Stimulated activated CD8-positive, alpha-beta memory T cell treated with anti-CD3 and anti-CD28 coated beads, Interleukin-7, amount 100 ng/mL, for 48 hours (primary cell): ENCODE measurements at places on chromosomes 6 and 20.

DNA sequence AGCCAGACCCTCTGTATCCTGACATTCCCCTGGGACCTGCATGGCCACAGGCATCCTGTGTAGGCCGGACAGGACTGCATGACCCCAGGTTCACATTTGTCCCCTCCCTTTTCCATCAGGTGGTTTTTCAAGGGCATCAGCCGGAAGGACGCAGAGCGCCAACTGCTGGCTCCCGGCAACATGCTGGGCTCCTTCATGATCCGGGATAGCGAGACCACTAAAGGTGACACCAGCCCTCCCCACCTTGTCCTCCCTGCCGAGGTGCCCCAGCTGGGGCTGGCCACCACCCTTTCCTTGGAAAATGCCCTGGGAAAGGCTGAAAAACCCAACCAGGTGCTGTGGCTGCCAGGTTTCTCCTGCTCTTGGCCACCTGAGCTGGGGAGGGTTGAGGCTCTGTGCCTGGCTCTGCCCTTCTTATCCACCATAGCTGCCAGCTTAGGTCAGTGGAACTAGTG, 27.6 kb downstream of the HCK start:
- DNase-seq: no peak

DNA sequence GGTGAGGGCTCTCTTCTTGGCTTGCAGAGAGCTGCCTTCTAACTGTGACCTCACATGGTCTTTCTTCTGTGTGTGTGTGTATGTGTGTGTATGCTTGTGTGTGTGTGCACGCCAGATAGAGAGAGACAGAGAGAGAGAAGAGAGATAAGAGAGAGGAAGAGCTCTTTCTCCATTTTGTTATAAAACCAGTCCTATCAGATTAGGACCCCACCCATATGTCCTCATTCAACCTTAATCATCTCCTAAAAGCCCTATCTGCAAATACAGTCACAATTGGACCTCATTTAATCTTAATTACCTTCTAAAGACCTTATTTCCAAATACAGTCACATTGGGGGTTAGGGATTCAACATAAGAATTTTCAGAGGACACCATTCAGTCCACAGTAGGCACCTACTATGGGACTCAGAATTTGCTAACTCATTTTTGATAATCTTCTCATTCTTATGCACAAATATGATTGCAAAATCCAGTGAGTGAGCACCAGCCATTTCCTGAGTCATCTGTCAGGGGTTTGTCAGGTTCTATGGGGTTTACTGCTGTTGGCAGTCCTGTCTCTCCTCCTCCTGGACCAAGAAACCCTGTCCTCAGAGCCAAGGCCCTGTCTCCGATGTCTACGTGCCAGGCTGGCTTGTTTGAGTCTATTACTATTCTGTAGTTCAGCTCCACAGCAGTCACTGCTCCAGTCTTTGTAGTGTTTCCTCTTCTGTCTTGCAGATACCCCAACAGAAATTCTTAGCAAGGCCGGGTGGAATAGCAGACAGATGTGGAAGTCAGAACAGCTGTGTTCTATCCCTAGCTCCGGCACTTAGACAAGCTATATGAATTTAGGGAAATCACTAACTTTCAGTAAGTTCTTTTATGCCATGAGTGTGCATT, 59.0 kb upstream of the FAM184A start:
- no peak for DNase-seq

GRCh38 chr6:78076371-78076770, 423.5 kb downstream of the MEI4 start:
- no peak for DNase-seq

GRCh38 chr6:11486051-11486450, 51.5 kb upstream of the TMEM170B start:
- DNase-seq: no peak

- DNase-seq: peak; percentile 66
Measured at GRCh38 chr6:28161410-28162079, 19.9 kb downstream of the ZKSCAN8 start.

DNA sequence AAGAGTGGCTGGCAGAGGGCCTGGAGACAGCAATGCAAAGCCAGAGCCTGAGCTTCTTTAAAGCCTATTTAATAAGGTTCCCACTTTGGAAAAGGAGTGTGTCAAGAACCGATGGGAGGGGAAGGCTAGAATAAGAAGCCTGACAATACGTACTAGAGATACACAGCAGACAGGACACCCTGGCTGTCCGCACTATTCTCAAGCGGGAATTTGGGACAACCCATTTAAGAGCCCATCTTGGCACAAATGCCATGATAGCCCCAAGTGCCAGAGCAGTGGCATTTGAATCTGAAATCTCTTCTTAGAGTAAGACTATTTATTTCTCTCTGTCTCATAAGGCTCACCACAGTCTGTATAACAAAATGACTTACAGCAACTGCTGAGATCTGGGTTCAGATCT, 3.1 kb downstream of the GMDS start:
- no peak for DNase-seq

DNA sequence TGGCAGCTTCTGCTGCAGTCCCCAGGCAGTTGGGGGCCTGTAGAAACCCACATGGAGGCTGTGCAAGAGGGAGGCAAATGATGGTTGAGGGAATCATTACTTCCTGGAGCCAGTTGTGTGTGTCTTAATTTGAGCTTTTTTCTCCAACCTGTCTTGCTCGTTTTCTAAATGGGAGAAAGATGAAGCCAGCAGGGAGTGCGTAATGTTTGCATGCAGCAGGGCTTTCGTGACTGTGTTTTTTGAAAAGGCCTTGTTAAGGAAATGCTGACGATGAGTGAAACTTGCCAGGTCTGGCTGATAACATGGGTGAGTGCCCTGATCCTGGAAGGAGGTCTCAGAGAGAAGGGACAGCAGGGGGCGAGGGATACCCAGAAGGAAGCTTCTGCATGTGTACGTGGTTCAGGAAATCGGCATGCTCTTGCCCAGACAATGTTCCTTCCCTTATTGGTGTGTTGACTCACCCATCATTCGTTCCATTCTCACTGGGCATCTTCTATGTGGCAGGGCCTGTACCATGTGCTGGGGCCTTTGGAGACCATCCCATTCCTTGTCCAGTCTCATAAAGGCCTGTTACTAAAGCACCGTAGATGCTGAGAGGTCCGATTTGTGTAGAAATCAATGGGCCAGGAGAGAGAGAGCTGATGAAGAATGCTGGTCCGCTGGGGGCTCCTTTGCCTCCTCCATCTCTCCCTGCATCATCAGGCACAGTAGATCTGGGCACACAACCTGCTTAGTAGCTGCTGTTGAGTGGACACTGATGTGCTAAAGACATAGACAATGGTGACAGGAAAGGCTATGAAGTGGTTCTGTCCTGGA, 27.4 kb downstream of the GLP1R start:
- no peak for DNase-seq

- no peak for DNase-seq
Measured at GRCh38 chr6:160950507-160950906, 41.1 kb upstream of the MAP3K4 start.

- DNase-seq: no peak
Measured at GRCh38 chr6:134774201-134774638, 175.7 kb downstream of the ALDH8A1 start.
